ENCODE measurements at places on chromosomes 7 and 10. TPM values are rescaled to one million over a fixed set of nuclear protein-coding genes. Genes with fewer than 3 reads are reported as not detected.

The ELOVL3 gene
- total RNA-seq: not detected

The CALHM3 gene
- total RNA-seq: not detected

The LUC7L2 gene
- total RNA-seq: 34.9 TPM

The METTL27 gene
- total RNA-seq: 3.1 TPM

The ADARB2 gene
- 0.10 TPM for total RNA-seq
